ENCODE measurements at places on chromosomes 3 and 15.
A peak's percentile ranks its signal among the peaks of the same experiment; 100 is the strongest.

DNA sequence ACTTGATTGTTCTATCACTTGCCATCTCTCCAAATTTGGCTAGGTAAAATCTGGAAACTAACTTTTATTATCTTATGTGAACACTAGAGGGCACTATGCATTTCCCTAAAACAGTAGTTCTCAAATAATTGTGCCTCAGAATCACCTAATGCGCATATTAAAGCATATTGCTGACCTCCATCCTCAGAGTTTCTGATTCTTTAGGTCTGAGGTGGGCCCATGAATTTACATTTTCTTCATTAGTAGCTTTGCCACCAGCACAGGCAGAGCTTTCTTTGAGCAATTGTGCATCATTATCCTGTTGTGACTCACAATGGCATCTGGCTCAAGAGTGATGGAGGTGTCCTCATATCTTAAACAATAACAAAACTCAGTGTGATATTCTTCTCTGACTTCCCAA, 17.5 kb upstream of the BCHE start:
- DNase-seq = peak; percentile 25

- DNase-seq = no peak
Measured at GRCh38 chr3:181619897-181620296, 91.8 kb upstream of the SOX2 start.

- DNase-seq = no peak
Measured at GRCh38 chr3:196327405-196327804, 9.4 kb upstream of the DYNLT2B start.

DNA sequence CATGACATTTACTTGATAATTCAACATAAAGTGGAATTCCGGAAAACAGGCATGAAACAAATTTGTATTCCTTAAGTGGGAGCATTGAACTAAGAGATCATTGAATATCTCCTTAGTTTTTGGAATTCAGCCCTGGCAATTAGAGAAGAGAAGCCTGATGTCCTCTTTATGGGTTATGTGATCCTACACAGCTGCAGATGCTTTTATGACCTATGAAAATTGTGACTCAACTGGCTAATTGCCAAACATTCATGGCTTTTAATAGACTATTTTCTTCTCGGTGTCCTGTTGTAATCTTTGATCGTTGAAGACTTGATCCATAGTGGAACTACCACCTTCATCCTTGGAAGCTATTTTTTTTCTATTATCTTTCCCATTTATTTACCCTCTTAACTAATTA, 46.1 kb downstream of the AGBL1 start:
- no peak for DNase-seq

DNA sequence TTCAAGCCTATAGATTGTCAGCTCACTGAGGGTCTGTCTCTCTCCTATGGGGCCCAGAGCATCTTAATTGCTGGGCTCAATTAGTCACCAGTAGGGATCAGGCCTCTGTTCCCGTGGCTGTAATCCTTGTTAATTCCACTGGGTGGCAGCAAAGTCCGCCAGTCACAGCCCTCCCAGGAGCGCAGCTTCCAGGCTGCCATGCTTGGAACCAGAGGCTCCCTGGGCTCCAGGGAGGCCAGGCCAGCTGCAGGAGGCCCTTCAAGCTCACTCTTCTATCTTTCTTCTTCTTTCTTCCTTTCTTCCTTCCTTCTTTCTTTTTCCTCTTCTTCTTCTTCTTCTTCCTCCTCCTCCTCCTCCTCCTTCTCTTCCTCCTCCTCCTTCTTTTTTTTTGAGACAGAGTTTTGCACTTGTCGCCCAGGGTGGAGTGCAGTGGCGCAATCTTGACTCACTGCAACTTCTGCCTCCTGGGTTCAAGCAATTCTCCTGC, 14.4 kb downstream of the RNU5B-1 start:
- peak; percentile 52 for DNase-seq

GRCh38 chr3:38227989-38228388, 37.6 kb upstream of the SLC22A13 start:
- DNase-seq = no peak

- no peak for DNase-seq
Measured at GRCh38 chr3:108124337-108125152, 33.7 kb upstream of the CD47 start.

- DNase-seq = no peak
Measured at GRCh38 chr3:65793495-65794200, 245.1 kb downstream of the MAGI1 start.

DNA sequence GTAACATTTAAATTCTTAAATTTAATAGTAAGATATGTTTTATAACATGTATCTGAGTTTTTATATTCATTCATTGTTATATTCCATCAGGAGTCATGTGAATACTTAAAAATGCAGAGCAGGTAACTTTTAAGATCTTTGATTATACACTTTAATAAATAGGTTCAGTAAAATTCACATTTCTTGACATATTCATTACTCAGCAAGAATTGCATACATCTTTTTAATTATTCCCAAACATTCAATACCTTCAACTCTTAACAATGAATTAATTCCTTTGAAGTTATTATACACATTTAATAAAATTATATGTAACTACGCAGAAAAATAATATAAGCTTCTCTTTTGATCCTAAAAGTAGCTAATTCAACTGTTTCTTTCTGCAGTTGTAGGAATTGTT, 105.4 kb downstream of the CNTN4 start:
- no peak for DNase-seq

DNA sequence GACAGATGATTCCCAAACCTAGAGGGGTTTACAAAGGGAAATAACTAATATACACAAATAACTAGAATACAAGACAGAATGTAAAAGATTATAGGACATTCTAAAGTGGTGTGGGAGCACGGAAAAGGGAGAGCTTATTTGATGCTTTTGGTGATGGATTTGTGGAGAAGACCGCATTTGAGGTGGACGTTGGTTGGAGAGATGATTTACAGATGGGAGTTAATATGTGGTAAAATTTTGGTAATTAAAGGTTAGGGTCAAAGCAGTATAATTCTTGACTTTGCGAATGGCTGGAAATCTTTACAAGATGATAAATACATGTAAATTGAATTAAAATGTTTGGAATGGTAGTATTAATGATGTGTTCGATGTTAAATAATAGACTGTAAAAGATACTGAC, 1.2 kb downstream of the KNL1 start:
- no peak for DNase-seq
